ENCODE measurements at places on chromosomes 3 and 15. TPM values are rescaled to one million over a fixed set of nuclear protein-coding genes. Genes with fewer than 3 reads are reported as not detected.

CIAO2A gene
- total RNA-seq = 47.2 TPM

TUSC7 gene
- not detected for total RNA-seq

FBXO40 gene
- total RNA-seq = 0.68 TPM

SLC28A2 gene
- total RNA-seq = not detected

ANKUB1 gene
- not detected for total RNA-seq

ATP13A5 gene
- not detected for total RNA-seq

CCR8 gene
- total RNA-seq = not detected

SLC38A3 gene
- total RNA-seq = 0.41 TPM

TPRA1 gene
- total RNA-seq = 46.6 TPM

NFKBIZ gene
- total RNA-seq = 38.3 TPM

KBTBD13 gene
- total RNA-seq = not detected

TFRC gene
- total RNA-seq = 33.8 TPM

All from prostate gland (tissue), 2 donors.